Cardiac fibroblast (primary cell): ENCODE measurements at places on chromosomes 6 and 20.
A peak's percentile ranks its signal among the peaks of the same experiment; 100 is the strongest.

GRCh38 chr20:44405257-44405656, 49.8 kb downstream of the HNF4A start:
- no peak for DNase-seq

DNA sequence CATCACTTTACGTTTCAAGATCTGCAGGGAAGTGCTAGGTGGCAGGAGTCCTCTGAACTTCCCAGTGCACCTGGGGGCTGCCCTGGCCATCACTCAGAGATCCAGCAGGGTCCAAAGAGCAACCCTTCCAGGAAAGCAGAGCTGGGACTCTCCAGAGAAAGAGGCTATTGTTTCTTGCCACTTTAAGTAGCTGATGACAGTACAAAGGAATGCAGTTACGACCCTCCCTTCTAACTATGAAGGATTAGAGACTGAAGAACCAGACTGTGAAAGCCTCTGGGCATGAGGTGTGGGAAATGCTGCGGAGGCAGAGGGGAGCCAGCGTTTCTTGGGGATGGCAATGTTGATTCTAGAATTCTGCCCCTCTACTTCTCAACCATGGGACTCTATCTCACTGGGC, 189.1 kb upstream of the SUPT3H start:
- peak; percentile 57 for DNase-seq

DNA sequence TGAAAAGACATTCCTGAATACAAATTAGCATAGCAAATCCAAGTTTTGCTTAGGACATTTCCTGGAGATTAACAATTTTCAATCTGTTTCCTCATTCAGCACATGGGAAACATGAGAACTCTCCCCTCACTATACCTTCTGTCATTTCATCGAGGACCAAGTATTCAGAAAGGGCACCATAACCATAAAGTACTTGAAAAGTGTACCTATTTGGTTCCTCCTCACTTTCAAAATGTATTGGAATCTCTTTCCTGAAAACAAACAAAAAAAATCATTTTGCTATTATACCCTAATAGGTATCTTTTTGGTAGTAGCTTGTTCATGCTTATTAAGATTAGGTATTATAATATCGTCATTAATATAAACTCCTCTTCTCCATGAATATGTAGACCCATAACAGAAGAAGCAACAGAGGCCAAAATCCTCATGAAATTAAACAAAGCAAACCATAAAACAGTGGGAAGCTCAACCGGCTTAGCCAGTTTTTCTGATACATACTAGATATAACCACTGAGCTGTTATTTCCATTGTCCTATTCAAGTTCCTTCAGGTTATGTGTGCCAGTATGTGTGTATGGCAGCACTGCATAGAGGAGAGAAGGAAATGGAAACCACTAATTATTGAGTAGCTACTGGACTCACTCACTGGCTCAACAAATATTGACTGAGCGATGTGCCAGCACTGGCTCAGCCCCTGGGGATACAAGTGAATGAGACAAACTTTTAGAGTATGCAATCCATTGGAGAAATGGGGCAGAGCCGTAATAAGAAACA, 274.0 kb downstream of the MAFB start:
- no peak for DNase-seq

DNA sequence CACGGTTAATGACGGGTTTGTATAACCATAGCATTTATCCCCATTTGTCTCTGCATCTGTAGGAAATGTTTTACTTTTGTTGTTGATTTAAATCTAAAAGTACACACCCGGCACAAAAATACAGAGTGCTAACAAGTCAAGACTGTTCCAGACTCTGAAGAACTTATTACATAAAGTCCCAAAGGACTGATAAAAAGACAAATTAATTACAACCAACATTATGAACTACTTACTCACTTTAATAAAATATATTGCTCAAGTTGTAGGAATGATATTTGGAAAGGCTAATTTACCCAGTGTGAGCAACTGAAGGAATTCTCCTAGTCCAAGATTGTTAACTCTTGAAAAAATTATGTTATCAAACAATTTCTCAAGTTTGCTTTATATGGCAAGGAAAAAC, 115.6 kb downstream of the KIF13A start:
- no peak for DNase-seq

DNA sequence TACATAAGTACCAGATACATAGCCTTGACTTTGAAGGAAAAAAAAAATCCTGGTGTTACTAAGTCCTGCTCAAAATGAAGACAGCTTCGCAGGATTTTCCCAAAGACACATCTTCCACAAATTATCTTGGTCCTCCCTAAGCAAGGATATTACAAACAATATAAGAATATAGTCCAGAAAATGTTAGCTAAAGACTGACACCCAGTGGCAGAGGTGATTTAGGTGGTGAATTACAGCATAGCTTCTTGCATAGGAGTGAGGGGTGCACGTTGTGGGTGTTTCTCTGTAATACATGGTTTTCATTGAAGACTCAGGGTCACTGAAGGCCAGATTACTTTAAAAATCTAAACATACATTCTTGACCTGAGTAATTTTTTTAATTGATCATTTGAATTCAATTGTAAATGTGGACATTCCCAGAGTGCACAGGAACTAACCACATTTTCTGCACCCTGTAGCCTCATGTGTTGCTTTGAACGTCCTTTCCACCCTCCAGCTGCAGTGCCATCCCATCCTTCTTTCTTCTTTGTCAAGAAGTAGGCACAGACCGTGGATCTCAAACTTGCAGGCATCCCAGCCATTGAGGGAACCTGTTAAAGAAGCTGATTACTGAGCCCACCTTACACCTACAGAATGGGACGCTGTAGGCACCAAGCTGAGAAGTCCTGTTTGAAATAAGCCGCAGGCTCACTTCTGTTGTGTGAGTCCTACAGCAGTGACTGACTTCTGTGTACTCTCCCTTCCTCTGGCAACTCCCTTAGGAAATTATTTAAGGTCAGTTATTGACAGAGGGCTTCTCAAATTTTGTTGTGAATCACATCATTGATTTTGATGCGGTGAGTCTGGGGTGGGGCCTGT, 102.6 kb downstream of the PERP start:
- peak; percentile 49 for DNase-seq

DNA sequence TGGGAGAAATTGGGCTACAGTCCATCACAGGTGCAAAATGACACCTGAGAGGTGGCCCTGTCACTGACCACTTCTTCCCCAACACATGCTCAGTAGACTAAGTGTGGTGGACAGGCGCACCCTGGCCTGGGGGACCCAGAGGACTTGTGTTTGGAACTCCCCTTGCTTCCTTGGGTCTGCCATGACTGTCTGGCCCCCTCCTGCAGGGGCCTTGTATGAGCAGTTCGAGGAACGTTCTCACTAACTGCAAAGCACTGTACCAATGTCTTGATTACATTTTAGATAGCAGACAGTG, 4.0 kb upstream of the PCK1 start:
- no peak for DNase-seq

GRCh38 chr6:25423358-25423757, 144.2 kb downstream of the CARMIL1 start:
- no peak for DNase-seq
